Activated CD8-positive, alpha-beta memory T cell treated with anti-CD3 and anti-CD28 coated beads for 4 hours (primary cell): ENCODE measurements at places on chromosomes 1 and 21.

DNA sequence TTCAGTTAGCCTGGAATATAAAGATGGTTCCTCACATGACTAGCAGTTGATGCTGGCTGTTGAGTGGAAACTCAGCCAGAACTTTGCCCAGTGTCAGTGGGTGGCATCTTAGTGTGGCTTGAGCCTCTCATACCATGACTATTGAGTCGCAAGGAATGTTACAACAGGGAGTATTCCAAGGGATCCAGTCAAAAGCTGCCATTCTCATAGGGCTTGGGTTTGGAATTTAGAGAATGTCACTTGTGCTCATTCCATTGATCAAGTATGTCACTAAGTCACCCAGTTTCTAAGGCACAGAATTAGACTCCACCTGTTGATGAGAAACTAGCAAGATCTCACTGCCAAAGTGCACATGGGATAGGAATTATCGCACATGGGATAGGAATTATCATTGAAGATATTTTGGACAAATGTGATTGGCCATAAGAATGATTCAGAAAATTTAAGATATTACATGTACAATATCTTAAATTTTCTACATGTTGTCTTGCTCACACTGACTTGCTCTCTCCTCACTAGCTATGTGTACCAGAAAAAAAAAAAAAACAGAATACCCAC, 1290.7 kb upstream of the ADGRL2 start:
- DNase-seq, result no peak

DNA sequence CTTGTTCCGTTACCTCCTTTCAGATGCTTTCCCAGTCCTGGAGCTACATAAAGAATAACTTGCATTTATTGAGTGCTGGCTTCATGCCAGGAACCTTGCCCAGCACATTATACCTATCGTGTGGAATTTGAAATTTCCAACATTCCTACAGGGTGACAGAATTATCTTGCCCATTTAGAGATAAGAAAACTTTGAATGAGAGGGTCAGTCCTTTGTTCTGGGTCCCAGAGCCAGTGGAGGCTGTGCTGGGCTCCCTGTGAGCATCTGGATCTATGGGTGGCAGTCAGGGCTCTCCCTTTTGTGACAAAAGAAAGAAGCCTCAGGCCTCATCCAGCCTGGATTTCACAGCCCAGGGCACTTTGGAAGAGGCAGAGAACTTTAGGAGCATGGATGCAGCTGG, 3.2 kb downstream of the GSTM4 start:
- DNase-seq, result no peak

- DNase-seq, result no peak
Measured at GRCh38 chr1:172342584-172343239, 77.8 kb upstream of the C1orf105 start.

DNA sequence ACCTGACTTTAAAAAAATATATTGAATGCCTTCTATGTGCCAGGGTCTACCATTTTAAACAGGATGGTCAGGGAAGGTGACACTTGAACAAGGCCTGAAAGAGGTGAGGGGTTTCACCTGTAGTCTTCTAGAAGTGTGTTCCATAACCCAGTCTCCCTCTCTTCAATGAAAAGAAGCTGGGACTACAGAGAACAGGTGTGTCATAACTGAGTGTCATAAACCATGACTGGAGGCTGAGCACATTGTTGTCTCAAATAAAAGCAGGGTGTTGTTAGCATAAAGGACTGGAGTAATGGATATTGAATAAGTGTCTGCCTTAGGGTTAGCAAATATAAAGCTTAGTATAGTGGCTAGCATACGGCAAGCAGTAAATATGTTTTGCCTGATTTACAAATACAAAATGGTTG, 65.4 kb downstream of the SYDE2 start:
- no peak for DNase-seq

DNA sequence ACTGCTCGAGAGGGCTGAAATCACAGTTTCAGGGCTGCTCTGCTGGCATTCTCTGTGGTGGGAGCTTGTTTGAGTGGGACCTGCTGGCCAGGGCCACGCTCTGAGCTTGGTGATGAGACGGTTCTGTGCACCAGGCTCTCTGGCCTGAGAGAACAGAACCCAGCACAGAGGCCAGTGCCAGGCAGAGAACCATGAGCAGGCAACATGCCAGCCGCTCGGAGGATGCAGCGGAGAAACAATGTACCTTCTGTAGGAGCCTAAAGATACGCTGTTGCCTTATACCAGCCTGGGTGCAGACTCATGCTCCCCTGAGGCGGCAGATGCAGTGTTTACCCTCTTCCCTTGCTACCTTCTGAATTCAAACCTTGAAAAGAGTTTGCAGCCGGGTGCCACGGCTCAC, 10.0 kb downstream of the C2CD2 start:
- DNase-seq, result no peak

DNA sequence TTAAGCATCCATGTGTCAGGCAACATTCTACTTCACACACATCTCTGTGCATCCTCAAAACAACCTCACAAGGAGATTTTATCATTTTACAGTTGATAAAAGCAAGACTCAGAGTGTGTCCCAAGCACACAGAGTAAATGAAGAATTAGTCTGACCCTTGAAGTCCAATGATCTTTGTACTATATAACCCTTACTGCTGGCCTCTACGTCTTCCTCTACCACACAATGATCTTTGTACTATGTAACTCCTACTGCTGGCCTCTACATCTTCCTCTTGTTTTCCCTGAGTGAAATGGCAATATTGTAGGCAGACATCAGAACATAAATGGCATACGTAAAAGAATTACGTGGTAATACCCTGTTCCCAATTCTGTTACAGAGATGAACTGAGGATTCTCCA, 55.3 kb downstream of the AHCTF1 start:
- no peak for DNase-seq

DNA sequence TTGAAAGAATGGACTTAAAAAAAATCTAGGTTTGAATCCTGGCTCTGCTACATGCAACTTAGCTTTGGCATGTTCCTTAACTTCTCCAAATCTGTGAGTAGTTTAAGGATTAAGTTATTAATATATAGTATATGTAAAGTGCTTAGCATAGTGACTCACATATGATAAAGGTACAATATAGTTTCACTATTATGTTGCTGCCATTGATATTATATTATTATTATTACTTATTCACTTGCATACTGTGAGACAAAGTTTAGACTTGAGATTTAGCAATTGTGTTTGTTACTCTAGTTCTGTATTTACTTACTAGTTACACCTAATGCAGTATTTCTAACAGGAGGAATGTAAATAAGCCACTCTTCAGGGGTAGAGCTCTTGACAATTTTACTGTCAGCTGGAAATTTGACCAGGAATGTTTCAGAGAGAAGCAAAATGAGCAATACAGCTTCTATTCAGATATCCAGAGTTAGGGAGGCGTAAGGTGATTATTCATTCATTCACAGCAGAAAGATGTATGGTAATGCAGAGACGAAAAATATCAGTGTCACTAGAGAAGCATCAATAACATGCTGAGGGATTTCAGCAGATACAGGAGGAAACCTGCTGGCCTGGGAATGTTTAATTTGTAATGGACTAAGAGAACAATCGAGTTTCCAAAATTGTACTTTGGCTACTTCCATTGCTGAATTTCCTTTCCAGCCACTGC, 25.5 kb downstream of the RGS7 start:
- DNase-seq, result no peak

DNA sequence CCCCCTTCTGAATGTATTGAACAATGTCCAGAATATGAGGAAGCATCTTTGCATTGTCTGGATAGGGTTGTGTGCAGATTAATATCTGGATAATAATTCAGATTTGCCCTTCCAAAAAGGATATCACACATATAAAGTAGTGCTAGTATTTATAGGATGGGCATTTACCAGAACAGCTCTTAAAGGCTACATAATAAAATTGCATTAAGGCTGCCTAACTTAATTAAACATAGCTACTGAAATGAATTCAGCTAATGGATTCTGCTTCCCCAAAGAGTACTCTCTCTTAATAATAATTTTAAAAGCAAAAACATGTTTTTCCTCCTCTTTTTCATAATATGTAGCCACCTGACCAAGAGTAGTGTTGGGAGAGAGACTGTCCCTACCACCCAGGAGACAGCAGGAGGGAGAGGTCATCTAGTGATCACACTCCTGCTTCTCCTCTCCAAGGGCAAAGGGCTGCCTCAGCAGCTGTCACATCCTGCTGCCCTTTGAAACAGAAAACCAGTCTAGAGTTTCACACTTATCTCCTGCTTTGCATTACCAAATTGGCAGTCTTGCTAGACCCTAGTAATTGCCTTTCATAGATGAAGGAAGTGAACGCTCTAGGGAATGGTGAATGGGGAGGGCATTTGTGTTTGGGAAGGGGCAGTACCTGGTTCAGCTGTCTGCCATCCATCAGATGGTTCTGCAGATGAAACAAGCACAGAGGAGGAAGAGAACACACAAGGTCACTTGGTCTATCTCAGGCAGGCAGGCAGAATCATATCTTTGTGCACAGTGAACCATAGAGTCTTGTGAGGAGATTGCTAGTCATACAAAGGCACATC, 29.3 kb upstream of the DDAH1 start:
- no peak for DNase-seq
